ENCODE measurements at places on chromosomes 2 and 18.

DNA sequence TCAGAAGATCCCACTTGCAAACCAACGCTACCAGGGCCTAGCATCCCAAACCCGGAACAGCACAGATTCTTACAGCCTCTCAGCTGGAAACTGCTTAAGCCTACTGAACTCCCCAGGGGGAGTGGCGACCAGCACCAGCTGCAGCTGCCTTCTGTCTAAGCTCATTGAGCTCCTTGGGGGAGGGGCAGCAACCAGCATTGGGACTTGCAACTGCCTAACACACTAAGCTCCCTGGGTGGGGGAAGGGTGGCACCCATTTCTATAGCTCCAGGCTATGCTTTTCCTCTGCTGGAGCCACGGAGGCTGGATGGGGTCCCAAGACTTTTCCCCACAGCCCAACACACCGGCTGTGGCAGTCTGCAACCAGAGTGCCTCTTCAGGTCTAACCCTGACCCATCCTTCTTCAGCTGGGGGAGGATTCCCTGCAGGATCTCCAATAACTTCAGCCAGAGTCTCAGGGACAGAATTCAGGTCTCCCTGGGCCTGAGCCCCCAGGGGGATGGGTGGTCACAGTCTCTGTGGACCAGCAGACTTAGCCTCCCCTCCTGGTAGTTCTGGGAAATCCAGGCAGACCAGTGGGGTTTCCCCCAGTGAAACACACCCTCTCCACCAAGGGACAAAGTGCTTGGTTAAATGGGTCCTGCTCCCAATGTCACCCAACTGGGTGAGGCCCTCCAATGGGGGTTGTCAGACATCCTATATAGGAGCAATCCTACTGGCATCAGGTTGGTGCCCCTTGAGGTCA lies 45.9 kb upstream of the ITGA4 start:
- no peak for DNase-seq

GRCh38 chr2:112811841-112812306 lies 24.7 kb downstream of the IL1B start:
- no peak for DNase-seq

DNA sequence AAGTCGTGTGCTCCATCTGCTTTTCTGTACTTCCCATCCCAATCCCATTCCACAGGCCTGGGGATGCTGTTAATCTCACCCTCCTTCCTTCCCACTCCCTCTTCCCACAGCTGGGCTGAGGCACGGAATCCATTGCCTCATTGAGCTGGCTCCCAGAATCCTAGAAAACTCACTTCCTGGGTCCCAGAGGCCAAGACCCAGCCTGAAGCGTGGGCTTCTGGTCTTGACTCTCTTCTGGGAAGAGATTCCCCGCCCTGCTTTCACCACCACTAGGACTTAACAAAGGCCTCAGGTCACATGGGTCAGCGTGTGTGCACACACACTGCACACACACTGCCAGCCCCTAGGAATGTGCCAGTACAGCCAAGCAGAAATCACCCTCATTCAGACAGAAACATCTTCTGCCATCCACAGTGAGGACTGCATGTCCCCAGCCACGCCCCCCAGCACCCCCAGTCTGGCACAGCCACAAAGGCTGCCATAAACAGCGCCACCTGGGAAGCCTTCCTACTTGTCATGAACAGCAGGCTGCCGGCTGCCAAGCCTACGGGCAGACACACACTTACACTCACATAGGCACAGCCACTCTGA lies 165.8 kb downstream of the TNS1 start:
- no peak for DNase-seq

DNA sequence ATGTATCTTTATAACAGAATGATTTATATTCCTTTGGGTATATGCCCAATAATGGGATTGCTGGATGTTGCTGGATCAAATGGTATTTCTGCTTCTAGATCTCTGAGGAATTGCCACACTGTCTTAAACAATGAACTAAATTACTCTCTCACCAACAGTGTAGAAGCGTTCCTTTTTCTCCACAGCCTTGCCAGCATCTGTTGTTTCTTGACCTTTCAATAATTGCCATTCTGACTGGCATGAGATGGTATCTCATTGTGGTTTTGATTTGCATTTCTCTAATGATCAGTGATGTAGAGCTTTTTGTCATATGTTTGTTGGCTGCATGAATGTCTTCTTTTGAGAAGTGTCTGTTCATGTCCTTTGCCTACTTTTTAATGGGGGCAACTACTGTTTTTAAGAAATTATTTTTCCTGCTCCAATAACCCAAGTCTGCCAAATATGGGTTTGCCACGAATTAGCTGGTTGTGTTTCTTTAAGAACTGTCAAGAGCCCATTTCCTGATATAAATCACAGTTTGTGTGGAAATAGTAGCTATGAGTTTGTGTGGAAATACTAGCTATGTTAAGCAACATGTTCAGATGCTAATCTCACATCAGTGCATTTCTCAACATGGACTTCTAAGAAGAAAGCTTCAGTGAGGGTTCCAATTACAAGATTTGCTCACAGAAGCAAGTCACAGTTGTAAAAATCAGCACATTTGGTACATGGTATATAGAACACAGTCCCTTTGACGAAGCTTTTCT lies 259.4 kb downstream of the ANAPC1 start:
- DNase-seq, result no peak

DNA sequence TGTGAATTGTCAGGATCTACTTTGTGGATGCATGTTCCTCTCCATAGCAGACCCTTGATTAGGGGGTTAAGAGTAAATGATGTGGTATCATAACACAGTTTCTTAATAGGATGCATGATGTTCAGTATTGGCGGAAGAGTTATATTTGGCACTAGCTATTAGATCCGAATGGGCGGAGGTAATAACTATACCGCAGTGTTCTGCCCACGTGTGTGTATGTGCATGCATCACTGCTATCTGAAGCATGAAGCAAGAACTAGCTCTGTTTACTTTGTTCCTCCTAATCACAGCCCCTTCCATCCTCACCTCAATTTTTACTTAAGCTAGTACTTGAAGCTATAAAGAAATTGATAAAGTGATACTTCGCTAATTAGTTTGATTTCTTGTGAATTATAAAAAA lies 159.6 kb upstream of the NOSTRIN start:
- DNase-seq, result no peak

- DNase-seq, result no peak
Observed at GRCh38 chr18:35584735-35585134, 3.2 kb downstream of the GALNT1 start.

- no peak for DNase-seq
Observed at GRCh38 chr2:233407771-233408181, 53.5 kb downstream of the DGKD start.

- DNase-seq, result no peak
Observed at GRCh38 chr2:184338771-184339170, 259.6 kb upstream of the ZNF804A start.

DNA sequence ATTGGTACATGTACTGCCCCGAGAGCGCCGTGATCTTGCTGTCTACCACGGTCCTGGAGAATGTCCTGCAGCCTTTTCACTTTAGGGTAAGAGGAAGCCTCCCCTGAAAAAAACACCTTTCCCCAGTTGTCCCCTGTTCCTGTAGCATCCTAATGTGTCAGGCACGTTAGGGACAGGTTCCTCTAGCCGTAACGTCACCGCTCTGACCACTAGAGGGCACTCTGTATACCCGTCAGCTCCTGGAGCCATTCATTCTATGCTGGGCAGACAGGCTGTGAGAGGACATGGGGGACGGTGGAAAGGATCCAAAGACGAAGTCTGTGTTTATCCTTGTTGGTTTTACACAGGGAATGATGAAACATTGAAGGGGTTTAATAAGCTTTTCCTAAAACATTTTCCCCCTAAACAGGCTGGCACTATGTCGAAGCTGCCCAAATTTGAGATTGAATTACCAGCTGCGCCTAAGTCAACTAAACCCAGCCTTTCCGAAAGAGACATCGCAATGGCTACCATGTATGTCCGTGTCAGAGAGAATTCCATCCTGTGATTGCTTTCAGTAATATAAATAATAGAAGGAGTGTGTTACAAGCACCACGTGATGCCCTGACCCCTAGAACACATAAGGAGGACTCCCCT lies 12.7 kb downstream of the RMC1 start:
- peak; percentile 83 for DNase-seq

- no peak for DNase-seq
Observed at GRCh38 chr18:49472459-49472858, 12.0 kb upstream of the DYM start.

GRCh38 chr2:161609930-161610329 lies 14.3 kb upstream of the SLC4A10 start:
- no peak for DNase-seq

- no peak for DNase-seq
Observed at GRCh38 chr2:203484266-203485112, 50.6 kb downstream of the RAPH1 start.

DNA sequence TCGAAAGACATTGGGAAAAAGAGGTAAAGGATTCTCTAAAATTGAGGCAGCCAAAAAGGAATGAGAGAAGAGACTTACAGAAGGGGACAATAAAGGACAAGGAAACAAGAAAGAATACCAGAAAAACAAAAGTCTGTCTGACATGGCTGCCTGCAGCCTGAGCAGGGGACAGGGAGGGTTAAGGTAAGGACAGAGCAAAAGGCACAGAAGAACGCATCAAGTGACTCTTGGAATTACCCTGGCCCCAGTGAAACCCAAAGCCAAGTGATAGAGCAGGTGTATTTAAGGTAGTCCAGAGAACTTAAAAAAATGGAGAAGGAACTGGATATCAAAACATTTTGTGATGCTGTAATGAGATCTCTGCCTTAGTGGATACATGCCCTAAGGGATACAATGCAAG lies 47.1 kb upstream of the XIRP2 start:
- DNase-seq, result no peak

- peak; percentile 14 for DNase-seq
Observed at GRCh38 chr2:123720760-123721159, 304.3 kb upstream of the CNTNAP5 start.
